ENCODE measurements at places on chromosomes 4 and X.

DNA sequence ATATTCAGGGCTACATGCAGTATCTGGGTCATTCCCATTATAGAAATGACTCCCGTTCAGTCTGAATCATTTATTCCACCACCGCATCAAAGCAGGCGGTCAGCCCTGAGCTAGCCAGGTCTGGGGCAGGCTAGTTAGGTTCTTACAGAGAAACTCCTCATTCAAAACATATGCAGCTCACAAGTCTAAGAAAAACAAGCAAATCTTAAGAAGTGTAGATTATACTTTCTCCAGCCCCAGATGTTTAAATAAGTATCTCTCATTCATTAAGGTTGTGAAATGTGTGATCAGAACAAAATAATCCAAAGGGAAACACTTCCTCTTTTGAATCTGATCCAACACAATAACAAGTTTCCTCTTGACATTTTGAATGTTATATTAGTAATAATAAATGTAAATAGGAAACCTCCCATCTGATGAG, 441.9 kb downstream of the INPP4B start:
- DNase-seq: no peak

DNA sequence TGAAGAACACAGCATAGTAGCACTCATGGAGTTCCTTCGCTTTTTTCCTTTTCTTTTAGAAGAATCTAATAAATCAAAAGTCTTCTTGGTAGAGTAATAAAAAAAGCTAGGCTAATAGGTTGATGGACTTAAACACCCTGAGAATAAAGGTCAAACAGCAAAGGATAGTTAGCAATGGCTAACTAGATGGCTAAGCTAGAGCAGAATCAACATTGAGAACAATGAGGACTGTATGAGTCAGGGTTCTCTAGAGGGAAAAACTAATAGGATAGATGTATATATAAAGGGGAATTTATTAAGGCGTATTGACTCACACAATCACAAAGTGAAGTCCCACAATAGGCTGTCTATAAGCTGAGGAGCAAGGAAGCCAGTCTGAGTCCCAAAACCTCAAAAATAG, 550.9 kb downstream of the GLUD2 start:
- no peak for DNase-seq

- DNase-seq: no peak
These were observed 14.6 kb downstream of the SAT1 start for GRCh38 chrX:23797371-23798128.

GRCh38 chr4:77193511-77194102, 36.6 kb downstream of the CCNG2 start:
- no peak for DNase-seq

GRCh38 chrX:102745857-102746584, 25.5 kb downstream of the GPRASP3 start:
- DNase-seq: no peak

GRCh38 chrX:132023896-132024386, 839 bp downstream of the STK26 start:
- no peak for DNase-seq

DNA sequence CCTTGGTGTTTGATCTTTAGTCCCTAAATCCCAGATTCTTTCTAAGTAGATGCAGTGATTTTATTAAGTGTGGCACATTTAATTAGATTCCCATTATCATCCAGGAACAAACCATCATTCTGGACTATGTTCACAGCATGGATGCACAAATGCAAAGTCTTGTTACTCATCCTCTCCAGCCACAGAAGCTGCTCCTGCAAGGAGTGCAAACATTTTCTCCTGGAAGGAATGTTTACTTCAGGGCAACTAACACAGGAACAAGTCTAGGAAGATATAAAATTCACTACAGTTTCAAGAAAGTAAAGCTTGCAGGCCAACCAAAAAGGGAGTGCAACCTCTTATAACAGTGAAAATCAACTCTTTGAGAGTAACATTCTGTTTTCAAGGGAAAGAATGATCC, 106.0 kb downstream of the IQCM start:
- no peak for DNase-seq

DNA sequence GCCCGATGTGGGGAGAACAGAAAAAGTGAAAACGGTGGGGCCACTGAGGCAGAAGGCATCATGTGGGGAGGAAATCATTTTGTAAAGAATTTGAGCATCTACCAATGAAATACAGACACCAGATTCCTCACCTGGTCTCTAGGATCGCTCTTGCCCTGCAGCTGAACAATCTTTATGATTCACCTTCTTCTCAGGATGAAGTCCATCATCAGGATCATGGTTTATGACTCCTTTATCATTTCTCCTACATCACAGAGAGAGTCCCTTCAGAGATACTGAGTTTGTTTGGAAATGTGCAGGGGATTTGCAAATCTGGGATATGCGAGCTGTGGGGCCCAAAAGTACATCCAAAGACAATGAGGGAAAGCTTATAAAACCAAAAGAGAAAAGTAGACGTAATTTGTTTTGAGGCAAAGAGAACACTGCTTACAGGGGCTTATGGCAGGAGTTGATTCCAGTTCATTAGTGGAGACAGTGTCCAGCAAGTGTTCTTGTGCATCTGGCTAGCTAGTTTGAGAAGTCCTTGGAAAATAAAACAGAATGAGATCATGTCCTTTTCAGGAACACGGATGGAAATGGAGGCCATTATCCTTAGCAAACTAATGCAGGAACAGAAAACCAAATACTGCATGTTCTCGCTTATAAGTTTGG, 15.3 kb upstream of the ANXA5 start:
- DNase-seq: no peak

GRCh38 chr4:134777606-134778005, 576.0 kb upstream of the PABPC4L start:
- no peak for DNase-seq

DNA sequence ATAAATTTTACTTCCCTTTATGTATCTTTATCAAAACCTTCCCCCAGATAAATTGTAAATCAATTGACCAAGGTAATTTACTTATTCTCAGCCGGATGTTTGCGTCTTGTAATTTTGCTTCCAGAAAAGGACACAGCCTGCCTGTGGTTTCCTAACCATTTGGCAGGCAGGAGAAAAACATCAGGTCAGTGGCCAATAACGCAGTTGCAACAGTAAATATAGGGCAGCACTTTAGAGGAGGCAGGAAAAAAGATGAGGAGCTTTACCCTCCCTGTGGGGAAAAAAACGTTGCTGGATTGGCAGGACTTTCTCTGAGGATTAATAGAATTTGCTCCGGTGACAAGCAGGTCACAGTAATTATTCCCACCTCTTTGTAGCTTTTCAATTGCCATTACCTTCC, 2618.1 kb downstream of the ARAP2 start:
- DNase-seq: no peak

DNA sequence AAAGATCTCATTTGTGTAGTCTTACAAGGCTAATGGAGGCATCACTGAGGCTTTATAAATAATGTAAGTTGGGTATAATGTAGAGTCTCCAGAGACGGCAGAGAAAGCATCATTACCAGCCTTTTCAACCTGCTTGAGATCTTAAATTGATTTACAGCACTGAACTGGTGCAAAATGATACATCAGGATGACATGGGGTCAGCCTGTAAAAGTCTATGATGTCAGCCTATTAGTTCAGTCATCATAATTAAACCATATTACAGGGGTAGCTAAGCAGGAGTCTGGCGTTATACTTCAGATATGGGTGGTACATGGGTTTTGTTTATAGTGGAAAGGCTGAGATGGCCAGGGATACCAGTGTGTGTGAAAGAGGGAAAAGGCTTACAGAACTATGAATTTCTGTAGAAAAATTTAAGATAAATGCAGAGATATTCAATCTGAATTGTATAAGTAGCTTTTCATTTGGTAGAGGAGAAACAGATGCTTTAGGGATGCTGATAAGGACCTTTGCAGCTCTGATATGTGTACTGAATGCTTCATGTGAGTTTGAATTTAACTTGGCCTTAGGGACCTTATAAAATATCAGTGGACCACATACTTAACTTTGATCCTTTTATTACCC, 2.7 kb downstream of the SMAD1 start:
- no peak for DNase-seq

DNA sequence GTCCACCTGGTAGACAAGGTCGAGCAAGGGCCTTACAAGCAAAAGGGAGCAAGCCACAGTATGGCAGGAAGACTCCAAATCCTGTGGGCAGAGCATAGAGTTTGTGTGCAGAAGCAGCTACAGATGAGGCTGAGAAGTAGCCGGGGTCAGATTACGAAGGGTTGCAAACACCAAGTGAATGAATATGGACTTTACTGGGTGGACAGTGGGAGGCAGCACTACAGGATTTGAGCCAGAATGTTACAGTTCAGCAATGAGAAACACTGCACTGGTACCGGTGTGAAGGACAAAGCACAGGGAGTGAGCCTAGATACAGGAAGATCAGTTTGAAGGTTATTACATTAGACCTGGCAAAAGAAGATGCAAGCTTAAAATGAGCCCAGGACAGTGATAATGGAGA, 46.1 kb upstream of the HOPX start:
- no peak for DNase-seq

DNA sequence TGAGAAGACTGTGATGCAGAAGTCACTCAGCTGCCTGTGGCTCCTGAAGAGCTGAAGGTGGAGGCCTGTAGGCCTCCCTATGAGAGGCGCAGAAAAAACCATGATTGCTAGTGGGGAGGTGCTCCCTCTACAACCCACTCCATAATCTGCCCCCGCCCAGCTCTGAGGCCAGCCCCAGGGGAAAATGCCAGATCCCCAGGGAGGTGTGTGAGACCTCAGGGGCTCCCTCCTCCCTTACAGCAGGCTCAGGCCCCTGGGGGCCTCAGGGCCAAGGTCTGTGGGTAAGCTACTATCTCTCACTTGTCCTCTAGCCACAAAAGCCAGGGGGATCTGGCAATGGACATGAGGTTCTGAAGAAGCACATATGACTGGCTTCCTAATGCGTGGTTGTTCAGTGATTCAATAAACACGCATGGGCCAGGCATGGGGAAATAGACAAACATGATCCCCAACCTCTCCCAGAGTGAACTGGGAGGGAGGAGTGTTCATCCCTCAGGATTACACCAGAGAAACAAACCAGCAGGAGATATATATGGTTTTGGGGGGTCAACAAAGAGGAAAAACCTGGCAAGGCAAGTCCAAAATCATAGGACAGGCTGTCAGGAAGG, 51.0 kb upstream of the MTM1 start:
- DNase-seq: no peak

- DNase-seq: no peak
These were observed 144.9 kb downstream of the FHIP1A start for GRCh38 chr4:151553874-151554273.

DNA sequence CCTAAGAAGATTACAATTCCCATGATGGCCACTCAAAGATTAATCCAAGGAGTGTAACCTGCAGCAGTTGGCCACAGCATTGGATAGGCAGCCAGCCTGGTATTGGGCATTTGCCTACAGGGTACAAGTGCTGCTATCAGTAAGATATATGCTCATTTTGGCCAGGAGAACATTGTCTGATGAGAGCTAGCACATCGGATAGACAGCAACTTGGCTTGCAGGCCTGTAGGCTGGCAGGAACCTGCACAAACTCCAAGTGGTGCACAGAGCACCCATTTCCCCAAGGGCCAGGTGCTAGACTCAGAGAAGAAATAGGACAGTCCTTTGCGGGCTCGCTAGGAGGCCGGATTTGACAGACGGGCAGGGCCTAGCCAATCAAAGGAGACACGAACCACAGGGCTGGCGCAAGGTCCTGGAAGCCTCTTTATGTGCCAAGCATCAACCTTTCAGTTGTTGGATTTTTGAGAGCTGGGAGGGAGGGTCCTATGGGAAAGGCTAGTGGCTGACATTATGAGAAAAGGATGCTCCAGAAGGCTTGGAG, 11.7 kb upstream of the AP1AR start:
- DNase-seq: no peak

DNA sequence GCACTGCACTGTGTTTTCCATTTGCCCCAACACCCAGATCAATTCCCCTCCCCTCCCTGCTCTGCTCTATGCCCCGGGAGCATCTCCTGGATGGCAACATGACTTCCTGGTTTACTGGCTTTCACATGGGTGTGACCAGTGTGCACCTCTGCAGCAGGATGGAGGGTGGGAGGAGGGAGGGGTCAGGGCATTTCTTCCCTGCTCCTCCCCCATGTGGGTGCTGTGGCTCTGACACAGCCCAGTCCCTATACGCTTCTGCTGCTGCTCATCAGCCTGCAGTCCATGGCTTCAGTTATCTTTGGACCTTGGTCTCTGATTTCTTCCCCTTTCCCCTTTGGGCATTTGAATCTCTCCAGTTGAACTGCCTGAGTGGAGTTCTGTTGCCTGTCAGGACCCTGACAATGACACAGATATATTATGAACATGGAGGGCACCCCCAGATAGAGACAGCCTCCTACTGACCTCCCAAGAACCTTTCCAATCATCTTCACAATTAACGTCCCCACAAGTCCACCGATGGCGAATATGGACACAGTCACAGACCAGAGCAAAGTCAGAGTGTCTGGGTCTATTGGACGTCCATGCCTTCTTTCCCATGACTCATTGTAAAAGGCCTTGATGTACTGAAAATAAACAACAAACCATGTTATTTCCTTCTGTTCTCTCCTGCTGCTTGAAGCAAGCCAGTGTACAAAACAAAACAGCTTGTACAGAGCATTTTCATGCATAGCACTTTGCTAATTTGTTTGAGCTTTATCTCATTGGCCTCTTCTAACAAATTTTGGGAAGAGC, 24.8 kb downstream of the SLC2A9 start:
- no peak for DNase-seq

DNA sequence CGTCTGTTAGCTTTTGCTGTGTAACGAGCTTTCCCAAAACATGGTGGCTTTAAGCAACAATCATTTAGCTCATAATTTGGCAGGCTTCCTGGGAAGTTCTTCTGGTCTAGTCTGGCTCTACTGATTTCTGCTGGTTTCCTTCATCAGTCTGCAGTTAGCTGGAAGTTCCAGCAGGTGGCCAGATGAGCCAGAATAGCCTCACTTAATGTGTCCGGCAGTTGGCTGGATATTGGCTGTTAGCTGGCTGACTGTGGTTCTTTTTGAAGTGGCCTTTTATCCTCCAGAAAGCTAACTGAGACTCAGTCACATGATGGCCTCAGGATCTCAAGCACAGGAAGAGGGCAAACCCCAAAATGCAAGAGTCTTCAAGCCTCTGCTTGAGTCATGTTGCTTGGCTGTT, 34.9 kb downstream of the FTHL17 start:
- peak; percentile 24 for DNase-seq

GRCh38 chrX:140317462-140317861, 187.4 kb downstream of the SOX3 start:
- DNase-seq: no peak

DNA sequence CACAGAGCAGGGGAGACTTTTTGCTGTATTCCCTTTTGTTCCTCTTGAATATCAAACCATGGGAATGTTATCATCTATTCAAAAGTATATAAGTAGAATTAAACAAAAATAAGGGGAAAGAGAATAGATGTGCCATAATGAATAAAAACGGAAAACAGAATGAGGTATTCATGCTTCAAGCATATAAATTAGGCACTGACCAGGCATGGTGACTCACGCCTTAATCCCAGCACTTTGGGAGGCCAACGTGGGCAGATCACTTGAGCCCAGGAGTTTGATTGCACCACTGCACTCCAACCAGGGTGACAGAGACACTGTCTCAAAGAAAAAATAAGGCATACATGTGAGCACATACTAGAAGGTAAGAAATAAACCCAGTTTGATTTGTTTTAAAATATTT, 16.3 kb upstream of the NEUROG2 start:
- no peak for DNase-seq

- no peak for DNase-seq
These were observed 27.9 kb downstream of the RAB40AL start for GRCh38 chrX:102964940-102965339.
